ENCODE measurements at places on chromosomes 7 and 10.

DNA sequence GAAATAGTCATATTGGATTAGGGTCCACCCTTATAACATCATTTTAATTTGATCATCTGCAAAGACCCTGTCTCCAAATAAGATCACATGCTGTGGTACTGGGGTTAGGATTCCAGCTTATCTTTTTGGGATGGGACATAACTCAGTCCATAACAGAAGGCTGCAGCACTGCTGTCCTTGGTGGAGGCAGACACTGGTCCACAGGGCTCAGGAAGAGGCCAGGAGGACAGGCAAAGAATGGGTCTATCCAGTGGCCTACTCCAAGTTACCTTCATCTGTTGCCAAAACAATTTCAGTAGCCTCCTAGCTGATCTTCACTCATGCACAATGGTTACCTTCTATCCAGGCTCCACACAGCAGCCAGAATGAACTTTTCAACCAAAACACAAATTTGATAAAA lies 387.0 kb downstream of the GRID1 start:
- no peak for DNase-seq

DNA sequence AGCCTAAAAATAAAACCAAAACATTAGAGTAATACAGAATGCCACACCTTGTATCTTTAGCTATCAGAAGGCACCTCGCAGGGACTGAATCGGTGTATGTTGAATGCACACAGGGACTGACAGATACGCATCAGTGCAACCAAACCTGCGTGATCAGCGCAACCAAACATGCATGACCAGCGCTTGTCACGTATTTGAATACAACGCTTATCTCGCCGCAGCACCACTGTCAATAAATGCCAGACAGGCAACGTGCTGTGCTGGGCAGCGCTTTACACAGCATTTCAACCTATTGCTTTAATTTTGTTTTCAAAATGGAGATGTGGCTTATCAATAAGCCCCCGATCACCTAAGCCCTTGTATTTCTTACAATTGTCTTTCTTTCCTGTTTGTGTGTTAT lies 242.4 kb downstream of the SFMBT2 start:
- no peak for DNase-seq

GRCh38 chr10:36256166-36256565 lies 614.1 kb upstream of the FZD8 start:
- DNase-seq, result no peak

DNA sequence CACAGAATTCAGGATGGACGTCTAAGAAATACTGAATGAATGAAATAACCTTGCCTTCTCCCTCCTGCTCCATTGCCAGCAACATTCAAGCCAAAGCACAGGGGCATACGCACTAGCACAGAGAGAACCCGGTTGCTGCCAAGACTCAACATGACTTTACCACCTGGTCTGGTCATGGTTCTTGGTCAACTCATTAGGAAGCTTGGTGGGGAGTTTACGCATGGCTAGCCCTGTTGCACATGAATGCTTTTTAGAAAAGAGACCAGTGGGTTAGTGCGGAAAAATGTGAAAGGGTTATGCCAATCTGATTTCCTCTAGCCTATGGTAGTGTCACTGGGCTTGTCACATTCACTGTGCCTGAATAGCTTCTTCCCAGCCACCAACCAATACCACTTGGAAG lies 187.6 kb upstream of the NEBL start:
- no peak for DNase-seq

DNA sequence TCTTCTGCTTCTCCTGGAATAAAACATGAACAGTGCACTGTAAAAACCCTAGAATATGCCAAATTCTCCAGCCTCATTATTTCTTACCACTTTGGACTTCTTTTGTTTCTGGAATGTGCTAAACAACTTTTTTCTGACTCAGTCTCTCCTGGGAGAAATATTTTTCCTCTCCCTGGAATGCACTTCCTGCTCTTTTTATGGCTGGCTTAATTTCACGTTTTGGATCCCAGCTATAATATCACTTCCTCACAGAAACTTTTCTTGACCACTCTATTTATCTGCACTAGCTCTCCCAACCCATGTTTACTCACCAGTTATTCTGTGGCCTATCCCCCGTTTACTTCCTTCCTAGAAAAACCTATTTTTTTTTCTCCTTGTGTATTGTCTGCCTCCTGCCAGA lies 26.7 kb downstream of the ABCB5 start:
- DNase-seq, result no peak

GRCh38 chr10:45444976-45445898 lies 71.2 kb downstream of the ALOX5 start:
- no peak for DNase-seq

- DNase-seq, result peak; percentile 29
Observed at GRCh38 chr10:75508814-75509306, 77.4 kb downstream of the LRMDA start.

DNA sequence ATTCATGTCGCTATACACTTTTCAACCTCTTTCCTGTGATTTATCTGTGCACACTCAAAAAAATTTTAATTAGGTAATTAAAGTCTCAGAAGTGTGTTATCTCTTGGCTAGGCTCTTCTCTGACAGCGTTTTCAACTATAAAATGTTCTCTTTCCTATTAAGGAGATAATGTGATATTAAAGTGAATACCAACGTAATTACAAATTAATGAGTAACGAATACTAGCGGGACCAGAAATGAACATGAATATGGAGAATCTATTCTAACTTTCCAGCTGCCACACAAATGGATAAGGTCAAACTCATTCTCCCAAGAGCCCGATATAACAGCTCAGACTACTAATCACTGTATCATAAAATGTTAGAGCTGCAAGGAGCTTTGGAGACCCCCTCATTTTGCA lies 12.0 kb downstream of the COL1A2 start:
- no peak for DNase-seq

DNA sequence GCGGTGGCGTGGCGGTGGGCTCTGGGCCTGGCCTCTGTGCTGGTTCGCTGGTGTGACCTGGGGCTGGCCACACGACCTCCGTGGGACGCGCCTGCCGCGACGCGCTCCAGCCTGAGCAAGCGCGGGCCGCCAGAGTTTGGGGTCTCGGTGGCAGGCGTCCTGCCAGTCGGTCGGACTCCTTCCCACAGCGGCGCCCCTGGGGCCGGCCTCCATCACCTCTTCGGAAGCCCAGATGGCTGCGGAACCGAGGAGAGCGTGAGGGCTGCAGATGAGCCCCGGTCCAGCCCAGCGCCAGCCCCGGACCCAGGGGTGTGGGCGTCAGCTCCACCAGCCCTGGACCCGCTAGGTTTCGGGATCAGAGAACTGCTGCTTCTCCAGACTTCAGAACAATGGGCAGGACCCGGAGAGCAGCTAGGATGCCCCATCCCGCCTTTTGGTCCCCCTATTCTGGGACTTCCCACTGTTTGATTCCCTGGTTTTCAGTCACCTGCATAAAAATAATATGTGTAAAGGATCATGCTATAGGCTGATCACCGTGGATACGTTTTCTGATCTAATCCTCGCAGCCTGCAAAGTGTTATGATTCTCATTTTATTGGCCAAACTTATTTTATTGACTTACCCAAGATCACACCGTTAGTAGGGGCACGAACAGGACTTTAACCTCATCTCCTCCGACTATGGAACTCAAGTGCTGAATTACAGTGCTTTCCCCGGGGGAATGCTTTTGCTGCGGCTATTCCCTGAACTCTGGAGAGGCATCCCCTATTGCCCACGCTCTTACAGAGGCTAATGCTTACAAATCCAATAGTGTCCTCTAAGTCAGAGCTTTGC lies 2.8 kb downstream of the CYP26C1 start:
- no peak for DNase-seq

DNA sequence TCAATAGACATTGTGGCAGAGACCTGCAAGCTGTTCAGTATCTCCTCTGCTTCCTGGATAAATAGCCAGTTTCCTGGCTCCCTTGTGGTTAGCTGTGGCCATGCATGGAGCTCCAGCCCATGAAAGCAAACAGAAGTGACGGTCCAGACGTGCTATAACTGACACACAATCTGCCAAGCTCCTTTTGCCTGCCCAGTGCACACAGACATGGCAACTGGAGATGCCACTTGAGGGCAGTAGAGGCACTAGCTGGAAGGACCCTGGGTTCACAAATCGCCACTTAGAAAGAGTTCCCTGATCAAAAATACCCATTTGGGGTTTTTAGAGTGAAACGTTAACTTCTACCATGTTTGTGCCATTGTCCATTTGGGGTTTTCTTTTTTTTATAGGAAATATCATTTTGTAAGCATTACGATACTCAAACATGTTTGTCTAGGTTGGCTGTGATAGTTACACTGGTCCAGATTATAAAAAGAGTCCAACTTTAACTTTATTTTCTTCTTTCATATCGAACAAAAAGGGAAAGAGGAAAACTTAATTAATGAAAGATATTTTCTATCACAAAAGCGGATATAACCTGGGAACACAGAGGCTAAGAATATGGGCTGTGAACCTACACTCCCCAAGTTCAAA lies 31.3 kb downstream of the KIN start:
- DNase-seq, result no peak

DNA sequence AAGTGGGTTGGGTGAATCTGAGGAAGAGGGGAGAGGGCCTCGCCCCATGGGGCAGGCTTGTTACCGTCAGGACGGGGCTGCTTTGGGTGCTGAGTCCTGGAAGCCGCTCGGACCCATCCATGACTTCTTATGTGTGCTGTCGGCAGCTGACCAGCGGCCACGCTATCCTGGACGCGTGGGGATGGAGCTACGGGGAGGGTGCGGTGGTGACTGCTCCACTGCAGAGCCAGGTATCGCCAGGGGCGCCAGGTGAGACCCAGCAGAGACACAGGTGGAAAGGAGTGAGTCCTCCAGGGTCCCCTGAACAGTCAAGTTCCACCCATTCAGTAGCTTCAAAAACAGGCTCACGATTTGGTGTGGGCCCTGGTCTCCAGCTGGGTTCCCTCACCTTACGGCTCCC lies 10.6 kb upstream of the FAM20C start:
- no peak for DNase-seq

- peak; percentile 89 for DNase-seq
Observed at GRCh38 chr7:127652333-127653248, 597 bp downstream of the SND1 start.

GRCh38 chr10:75954486-75954885 lies 523.1 kb downstream of the LRMDA start:
- DNase-seq, result no peak

DNA sequence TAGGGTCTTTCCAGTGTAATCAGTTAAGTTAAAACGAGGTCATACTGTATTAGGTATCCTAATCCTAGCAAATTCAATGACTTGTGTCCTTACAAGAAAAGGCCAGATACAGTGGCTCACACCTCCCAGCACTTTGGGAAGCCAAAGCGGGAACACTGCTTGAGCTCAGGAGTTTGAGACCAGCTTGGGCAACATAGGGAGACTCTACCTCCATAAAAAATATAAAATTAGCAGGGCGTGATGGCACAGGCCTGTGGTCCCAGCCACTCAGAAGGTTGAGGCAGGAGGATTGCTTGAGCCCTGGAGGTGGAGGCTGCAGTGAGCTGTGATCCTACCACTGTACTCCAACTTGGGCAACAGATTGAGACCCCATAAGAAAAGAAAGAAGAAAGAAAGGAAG lies 61.1 kb downstream of the CXCL12 start:
- DNase-seq, result no peak

DNA sequence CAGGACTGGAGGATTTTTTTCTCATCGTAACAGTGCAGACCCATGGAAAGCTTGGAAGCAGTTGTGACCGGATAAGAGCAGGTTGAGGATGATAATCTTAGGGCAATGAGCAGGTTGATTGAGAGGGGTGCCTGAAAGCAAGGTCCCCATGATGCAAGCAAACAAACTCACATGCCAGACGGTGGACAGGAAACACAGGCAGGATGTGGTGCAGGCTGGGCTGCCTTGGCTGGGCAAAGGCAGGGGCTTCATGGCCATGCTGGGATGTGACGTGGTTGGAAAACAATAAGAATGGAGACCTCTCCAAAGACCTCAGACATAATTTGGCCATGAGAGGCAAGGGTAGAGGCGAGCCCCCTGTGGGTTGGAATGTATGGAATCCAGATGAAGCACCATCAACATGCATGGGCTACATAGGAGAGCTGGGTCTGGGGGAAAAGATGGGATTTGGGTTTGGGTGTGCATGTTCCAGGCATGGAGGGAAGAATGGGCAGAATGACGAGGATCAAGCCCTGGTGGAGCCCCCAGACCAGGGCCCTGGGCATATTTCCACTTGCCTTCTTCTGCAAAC lies 58.3 kb downstream of the IKZF1 start:
- no peak for DNase-seq

GRCh38 chr7:117654780-117655179 lies 175.0 kb downstream of the CFTR start:
- DNase-seq, result no peak

DNA sequence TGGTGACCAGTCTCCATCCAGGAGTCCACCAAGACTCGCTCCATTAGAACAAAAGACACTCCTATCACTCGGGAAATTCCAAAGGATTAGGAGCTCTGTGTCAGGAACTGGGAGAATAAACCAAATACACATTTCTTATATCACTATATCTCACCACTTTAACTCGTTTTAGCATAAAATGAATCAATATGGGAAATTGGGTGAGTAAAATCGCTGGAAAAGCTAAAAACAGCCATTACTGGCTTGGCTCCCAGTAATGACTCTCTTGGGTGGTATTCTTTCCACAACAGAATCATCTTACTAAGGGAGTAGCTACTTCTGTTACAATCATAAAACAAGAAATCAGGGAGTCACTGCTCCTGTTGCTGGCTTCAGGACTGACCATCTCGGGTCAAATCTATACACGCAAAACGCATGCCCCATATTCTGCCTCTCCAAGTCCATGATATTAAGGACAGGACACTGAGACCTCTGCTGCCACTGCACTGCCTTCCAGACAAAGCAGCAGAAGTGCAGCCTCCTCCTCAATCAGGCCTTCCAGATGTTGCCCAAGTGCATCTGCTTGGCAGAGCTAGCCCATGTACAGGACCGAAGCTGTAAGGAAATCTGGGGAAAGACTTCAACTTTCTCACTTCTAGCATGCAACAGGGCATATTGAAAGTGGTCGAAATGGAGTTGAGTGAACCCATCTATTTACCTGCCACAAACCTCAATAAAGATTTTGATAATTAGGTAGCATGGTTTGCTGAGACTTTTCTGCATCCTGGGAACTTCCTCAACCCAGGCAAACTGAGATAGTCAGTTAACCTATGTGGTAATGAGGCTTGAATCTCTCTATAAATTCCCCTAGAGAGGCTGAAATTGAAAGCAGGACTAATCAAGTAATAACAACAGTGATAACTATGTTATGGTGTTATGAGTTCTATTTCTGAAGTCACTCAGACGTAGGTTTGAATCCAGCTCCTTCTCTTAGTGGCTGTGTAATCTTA lies 14.4 kb upstream of the PANK1 start:
- no peak for DNase-seq

DNA sequence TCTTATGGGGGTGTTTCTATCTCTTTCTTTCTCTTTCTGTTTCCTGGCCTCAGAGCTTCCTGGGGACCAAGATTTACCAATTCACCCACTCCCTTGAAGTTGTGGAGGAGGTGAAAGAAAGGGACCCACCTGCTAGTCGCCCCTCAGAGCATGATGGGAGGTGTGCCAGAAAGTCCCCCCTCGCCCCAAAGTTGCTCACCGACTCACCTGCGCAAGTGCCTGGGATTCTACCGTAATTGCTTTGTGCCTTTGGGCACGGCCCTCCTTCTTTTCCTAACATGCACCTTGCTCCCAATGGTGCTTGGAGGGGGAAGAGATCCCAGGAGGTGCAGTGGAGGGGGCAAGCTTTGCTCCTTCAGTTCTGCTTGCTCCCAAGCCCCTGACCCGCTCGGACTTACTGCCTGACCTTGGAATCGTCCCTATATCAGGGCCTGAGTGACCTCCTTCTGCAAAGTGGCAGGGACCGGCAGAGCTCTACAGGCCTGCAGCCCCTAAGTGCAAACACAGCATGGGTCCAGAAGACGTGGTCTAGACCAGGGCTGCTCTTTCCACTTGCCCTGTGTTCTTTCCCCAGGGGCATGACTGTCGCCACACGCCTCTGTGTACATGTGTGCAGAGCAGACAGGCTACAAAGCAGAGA lies 12.2 kb downstream of the AQP1 start:
- no peak for DNase-seq

All from right kidney (tissue), 9 donors.